ENCODE measurements at places on chromosomes 12 and 14.

GRCh38 chr12:18935371-18935965 is 194.1 kb upstream of the PLEKHA5 start:
- no peak for DNase-seq

DNA sequence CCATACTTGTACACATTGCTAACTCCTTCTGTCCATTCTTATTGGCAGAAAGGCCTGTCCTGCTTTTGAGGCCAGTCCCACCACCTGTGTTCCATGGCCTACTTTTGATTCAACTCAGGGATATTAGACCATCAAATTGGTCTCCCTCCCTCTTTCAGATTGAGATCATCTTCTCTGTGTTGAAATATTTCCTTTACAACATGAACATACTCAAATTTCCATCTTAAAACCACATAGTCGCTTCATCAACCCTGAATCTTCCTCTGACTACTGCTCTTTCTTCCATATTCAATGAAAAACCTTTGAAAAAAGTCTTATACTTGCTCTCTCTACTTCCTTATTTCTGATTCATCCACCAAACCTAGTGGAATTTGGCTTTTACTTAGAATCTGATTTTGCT is 34.9 kb downstream of the TRMT5 start:
- DNase-seq, result no peak

GRCh38 chr14:50794068-50794645 is 36.8 kb downstream of the NIN start:
- DNase-seq, result no peak

DNA sequence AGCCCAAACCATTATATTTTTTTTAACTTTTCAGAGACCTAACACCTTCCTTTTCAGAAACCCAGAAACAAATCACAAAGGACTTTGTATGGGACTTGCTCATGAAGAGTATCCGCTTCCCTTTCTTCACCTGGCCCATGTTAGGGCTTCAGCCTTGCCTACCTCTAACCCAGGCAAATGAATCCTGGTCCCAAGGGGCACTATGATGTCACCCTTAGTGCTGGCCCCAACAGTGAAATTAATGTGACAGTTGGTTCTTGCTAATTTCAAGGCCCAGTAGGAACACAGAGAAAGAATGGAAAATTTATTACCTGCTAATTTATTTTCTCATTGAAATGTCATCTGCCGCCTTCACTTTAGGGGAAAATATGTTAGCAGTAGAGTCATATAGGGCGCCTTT is 179.8 kb upstream of the NRXN3 start:
- no peak for DNase-seq

- DNase-seq, result no peak
These were observed 170.0 kb upstream of the TMPO start for GRCh38 chr12:98345308-98345876.

DNA sequence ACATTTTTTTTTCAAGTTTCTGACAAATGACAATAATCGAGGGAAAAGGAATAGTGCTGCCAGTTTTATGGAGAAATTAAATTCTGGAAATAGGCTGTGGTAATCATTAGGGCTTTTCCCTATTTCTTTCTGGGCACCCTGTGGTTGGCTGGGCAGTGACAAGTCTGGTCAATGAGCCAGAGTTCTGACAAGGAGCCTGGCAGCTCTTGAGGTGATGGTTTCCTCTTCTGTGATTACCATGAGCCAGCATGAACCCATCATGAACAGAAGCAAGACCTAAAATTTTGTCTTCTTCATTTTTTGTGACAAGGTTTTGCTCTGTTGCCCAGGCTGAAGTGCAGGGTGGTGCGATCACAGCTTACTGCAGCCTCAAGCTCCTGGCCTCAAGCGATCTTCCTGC is 115.8 kb downstream of the TRAFD1 start:
- DNase-seq, result no peak

GRCh38 chr12:87820524-87821202 is 208.5 kb downstream of the C12orf50 start:
- no peak for DNase-seq

GRCh38 chr12:70186436-70186835 is 56.8 kb upstream of the CNOT2 start:
- no peak for DNase-seq

- DNase-seq, result no peak
These were observed 530.2 kb downstream of the RPS29 start for GRCh38 chr14:49056021-49056420.

GRCh38 chr14:59207506-59207933 is 19.1 kb downstream of the DAAM1 start:
- no peak for DNase-seq

- no peak for DNase-seq
These were observed 128.9 kb downstream of the NCOR2 start for GRCh38 chr12:124438437-124439056.

GRCh38 chr12:54683398-54683797 is 35.2 kb upstream of the DCD start:
- DNase-seq, result no peak

- DNase-seq, result no peak
These were observed 66.5 kb downstream of the TRAFD1 start for GRCh38 chr12:112191840-112192321.

DNA sequence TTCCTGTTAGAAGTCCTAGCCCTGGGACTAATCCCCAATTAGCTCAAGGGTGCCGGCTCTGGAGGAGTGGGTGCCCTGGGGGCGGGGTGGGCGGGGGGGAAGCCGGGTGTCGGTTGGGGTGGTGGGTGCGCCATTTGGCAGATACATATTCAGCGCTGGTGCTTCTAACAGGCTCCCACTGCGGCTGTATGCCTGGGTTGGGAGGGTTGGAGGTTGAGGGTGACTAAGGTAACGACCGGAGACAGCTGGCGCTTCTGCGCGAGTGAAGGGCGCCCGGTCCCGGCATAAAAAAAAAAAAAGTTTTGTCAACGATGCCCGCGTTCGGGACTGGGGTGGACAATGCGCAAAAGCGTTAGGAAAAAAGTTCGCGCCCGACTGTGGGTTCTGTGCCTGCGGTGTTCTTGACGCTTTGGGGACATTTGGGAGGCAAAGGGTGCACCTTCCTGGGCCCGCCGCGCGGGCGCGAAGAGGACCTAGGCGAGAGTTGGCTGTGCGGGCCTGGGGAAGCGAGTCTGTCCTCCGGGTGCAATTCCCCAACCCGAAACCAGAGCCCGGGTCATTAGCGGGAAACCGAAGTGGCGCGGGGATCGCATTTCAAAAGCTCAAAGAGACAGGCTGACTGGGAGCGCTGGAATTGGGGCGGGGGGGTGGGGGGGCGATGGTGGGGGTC is 19.2 kb downstream of the TBX3 start:
- no peak for DNase-seq

DNA sequence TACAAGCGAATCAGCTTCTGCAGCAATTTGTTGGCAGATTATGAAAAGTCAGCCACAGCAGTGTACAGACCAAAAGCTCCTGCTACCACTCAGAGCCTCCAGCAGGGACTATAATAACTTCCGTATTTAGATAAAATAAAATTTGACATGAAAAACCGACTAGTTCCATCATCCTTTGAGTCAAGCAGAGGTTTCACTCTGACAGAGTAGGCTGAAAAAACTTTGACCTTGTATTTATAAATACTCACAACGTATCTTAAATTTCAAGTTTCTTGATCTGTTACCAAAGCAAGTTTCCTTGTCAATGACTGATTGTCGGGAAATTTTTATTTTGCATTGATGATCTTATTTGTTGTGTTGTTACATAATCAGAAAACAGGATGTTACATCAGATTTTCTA is 283.4 kb downstream of the DAD1 start:
- DNase-seq, result no peak

DNA sequence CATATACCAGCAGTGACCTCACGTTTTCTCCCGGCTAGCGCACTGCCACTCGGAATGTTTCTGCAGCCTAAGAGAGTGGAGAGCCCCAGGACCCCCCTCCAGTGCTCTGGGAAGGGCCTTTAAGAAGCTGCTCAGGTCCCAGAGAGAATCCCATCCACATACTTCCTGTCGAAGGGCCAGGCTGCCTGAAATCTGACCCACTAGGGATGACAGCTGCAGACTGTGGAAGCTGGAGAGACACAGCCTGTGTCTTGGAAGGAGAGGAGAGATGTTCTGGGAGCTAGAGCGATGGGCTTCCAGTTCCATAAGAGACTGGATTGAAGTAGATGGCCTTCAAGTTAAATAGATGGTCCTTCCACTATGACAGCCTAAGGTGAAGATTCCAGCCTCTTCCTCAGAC is 54.4 kb downstream of the IQSEC3 start:
- DNase-seq, result no peak

DNA sequence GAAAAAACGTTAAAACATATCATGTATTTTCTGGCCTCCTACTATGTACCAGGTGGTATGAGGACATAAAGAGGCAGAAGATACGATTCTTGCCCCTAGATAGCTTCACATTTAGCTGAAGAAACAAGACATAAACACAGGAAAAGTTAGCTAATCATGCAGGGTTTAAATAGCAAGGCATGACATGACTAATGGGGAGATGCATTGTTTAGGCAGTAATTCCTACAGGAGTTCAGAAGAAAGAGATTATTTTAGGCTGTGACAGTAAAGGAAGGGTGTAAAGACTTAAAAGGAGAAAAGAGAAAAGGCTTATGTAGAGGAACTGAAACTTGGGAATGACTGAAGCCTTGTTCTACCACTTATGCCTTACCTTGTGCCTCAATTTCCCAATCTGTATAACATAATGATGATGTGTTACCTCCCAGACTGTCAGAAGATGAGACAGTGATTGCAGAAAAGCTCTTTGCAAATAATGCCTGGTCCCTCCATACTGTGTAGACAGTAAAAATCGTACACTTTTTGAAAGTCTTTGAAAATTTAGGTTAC is 44.4 kb downstream of the PRKCH start:
- no peak for DNase-seq

DNA sequence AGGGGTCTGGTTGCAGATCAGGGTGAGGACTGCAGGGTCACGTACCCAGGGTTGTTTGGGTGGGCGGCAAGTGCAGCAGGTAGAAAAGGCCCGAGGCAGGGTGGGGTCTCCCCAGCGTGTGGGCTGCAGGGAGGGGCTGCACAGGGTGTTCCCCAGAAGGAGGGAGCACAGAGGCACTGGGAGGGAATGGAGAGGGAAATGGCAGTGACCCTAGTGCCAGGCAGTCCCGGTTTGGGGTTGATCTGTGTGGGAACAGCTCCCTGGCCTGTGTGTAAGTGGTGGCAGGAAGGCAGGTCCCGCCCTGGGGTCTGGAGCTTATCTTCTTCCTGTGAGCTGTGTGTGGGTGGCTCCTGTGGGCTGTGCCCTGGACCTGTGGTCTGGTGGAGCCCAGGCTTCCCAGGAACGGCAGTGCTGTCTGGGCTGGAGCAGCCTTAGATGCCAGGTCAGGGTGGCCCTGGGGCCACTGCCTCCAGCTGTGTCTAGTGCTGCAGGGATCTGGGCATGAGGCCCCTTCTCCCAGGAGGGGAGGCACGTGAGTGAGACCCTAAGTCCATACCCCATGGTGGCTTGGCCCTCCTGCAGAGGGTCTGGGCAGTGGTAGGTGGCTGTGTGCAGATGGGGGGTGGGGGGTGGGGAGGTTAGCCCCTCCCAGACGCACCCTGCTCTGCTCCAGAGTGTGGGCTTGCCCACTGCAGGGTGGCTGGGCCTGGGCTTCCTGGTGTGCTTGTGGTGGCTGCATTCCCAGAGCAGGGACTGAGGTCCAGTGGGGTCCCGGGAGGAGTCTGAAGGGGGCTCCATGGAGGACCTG is 363.5 kb downstream of the TMEM121 start:
- DNase-seq, result no peak

GRCh38 chr12:92472201-92472600 is 230.6 kb upstream of the PLEKHG7 start:
- no peak for DNase-seq

DNA sequence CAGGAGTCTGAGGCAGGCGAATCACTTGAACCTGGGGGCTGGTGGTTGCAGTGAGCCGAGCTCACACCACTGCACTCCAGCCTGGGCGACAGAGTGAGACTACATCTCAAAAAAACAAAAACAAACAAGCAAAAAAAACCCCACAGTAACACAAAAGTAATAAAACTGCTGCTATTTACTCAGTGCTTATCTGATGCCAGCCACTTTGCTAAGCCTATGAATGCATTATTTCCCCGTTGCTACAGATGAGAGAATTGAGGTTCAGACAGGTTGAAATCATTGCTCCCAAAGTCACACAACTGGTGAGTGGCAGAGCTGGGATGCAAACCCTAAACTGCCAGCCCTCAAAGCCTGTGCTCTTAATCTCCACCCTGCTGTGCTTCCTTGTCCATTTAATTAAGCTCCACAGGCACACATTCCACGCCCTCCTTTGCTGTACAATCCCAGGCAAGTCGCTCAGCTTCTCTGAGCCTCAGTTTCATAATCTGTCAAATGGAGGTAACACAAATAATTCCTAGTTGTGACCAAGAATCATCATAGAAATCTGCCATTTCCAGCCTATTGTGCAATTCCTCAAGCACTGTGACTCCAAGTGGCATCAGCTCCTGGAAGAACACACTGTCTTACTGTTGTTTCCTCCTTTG is 5.7 kb upstream of the OAS3 start:
- DNase-seq, result no peak

- no peak for DNase-seq
These were observed 23.1 kb upstream of the RNASE12 start for GRCh38 chr14:20614038-20614840.

GRCh38 chr14:63717702-63718101 is 10.2 kb downstream of the SGPP1 start:
- DNase-seq, result no peak

GRCh38 chr12:30806989-30807694 is 52.4 kb upstream of the CAPRIN2 start:
- no peak for DNase-seq

DNA sequence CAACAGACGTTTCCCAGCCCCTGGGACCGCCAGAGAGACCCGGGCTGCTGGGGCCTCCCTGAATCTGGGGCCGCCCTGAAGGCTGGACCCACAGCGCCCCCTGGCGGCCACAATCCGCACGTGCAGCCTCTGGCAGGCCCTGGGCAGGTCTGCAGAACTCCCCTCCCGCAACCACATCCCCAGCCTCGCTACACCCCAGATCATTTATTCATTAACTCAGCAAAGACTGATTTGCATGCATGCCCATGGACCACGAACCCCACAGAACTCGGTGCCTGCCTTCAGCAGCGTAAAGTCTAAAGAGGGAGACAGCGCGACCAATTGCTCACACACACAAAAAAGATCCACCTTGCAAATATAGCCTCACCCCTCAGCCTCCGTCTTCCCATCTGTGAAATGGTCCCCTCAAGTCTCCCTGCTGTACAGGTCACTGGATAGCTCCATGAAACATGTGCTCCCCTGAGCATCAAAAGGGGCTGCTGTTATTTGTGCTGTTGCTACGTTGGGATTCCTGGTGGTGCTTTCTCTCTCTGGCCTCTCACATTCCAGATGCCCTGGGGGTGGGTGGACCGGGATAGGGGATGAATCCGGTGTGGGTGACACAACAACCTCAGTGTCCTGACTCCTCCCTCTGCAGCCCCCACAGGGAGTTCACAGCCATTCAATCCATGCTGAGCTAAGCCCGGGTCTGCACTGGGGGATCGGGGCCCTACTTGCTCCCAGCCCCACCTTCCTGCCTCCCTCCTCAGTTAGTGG is 96.4 kb downstream of the SCARB1 start:
- peak; percentile 73 for DNase-seq

GRCh38 chr12:4243091-4243490 is 30.5 kb upstream of the CCND2 start:
- no peak for DNase-seq
